ENCODE measurements at places on chromosomes 6 and 20.

DNA sequence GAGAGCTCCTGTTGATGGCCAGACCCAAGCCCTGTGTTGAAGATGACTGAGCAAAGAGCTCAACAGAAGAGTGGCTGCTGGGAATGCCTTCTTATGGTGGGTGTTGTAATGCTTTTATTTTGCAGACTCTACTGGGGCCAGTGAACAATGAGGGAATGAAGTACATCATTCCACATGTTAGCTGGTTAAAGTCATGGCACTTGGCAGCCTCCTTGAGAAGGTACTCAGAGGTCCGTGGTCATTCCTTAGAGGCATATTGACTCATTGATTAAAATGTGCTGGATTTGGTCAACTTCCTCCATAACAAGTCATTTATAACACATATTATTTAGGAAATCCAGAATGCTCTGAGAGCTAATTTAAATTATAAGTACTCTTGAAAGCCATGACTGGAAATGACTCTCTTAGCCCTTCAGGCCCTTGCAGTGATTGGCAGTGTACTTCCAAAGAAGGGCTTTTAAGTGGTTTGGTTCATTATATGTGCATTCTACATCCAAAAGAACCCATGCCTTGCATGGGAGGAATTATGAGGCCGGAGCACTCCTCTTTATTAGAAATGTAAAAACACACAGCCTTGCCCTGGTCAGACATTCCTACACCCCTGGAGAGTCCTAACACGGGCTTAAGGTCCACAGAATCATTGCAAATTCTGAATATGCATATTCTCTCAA, 976.9 kb downstream of the KIF16B start:
- DNase-seq, result no peak

GRCh38 chr20:62846166-62846890, 15.3 kb downstream of the TCFL5 start:
- peak; percentile 43 for DNase-seq

GRCh38 chr6:14221564-14222279, 104.2 kb downstream of the CD83 start:
- no peak for DNase-seq

GRCh38 chr6:157660414-157660813, 162.6 kb upstream of the SNX9 start:
- no peak for DNase-seq

DNA sequence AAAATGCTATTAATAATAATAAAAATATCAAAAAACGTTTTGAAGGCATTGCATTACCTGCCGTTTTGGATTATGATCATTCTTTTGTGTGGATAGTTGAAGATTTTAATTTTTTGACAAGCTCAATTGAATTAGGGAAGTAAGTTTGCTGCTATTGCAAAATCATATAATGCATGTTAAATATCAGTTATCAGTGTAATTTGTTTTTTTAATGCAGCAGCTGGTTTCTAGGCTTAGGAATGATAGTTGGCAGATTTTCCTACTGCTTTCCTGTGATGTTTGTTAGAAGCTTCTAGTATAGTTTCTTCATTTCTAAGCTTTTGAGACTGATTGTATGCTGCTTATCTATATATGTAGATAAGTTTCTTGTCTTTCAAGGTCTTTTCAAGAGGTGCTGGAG, 99.0 kb downstream of the JARID2 start:
- DNase-seq, result no peak

DNA sequence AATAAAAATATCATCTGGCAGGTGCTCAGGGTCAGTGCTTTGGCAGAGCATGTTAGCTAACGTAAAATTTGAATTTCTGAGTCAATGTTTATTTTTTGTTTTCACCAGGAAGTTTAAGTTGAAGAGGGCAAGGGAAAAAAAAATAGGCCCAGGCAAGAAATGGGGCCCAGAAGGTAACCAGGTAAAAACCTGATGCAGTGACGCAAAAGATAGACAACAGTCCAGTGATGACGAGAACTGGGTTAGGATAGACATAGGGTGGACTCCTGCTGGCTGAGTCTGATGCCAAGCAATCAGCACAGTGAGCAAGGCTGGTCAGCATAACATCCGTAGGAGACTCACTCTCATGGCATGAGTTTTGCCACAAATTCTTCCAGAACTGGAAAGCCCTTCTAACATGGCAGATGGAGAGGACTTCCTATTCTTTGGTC, 42.2 kb downstream of the ZHX3 start:
- DNase-seq, result no peak

DNA sequence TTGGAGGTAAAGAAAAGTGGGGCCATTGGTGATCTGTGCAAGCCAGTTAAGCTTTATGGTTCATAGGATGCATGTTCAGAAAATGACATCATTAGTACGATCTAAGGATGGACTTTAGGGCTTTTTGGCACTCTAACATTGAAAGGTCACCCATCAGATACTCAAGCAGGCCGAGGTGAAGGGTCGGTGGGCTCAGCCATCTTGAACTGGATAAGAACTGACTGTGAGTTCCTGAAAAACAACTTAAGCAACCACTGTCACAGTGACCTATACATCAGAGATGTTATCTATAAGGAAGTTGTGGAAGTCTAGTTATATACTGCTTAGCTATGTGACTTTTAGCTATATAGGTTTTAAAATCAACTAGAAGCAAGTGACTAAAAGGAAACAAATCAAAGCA, 13.0 kb upstream of the ITCH start:
- DNase-seq, result no peak

GRCh38 chr6:162907876-162908481, 180.2 kb downstream of the PACRG start:
- no peak for DNase-seq

- no peak for DNase-seq
These were observed 12.5 kb upstream of the HLA-DOA start for GRCh38 chr6:33021917-33022316.

GRCh38 chr6:53005663-53006250, 10.7 kb upstream of the GSTA4 start:
- DNase-seq, result no peak

- peak; percentile 60 for DNase-seq
These were observed 219.3 kb downstream of the ARHGAP18 start for GRCh38 chr6:129490521-129491255.

- no peak for DNase-seq
These were observed 44.1 kb downstream of the STK4 start for GRCh38 chr20:45010399-45010828.

DNA sequence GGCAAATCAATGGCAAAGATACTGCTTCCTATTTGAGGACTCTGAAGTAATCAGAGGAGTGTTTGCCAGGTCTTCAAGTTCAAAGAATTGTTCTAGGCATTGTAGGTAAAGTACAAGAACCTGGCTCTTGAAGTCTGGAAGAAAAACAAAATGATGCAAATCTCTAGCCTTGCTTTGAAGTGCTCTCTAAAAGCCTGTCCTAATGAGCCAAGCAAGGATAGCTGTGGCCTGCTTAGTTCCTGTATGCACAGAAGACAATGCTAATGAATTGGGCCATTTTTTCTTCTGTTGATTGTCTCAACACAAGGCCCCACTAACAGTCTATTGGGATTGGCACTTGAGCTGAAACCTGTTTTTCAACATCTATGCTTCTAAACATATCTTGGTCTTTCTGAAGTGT, 165.0 kb upstream of the POU3F2 start:
- no peak for DNase-seq

DNA sequence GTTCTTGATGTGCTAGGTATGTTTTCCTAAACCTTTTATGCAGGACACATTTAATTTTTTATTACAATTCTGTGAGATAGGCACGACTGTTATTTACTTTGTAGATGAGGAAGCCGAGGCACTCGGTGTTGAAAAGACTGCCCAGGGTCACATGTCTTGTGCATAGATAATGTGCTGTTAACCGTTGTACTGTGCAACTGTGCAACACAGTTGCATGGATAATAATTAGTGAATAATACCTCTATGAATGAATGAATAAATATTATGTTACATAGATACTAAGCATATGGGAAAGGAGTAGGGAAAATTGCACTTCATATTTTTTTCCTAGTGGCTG, 60.3 kb upstream of the DEK start:
- DNase-seq, result no peak

DNA sequence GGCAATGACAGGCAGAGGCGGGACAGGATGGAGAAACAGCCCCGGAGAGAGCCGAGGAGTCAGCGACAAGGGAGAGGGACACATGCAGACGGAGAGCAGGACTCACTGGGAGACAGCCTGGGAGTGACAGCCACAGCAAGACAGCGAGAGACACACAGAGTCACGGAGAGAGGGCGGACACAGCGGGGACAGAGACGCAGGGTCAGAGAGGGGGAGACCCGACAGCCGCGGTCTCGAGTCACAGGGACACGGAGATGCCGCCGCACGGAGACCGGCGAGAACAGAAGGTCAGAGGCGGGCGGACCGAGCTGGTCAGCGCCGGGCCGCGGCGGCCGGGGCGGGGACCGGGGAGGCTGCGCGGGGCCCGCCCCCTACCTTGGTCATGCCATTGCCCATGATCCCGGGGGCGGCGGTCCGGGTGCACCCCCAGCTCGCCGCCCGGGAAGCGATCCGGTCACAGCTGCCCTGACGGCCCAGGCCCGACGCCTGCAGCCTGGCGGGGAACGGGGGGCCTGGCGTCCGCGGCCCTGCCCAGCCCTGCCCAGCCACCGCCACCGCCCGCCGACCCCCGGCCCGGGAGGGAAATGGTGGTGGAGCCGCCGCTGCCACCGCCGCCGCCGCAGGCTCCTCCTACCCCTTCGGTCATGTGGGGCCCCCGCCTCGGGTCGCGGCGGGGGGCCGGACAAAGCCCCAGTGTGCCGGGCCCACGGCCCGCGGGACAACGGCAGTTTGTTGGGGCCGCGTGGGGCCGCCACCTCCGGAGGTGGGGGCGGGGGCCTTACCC, at the start of the genes DUSP15 and TTLL9:
TSS of gene DUSP15 (minus strand) at position 586 of the 784 bp plus-strand sequence. CDS start at position 396, 190 bp downstream.
TSS of gene TTLL9 (plus strand) at position 693 of the 784 bp plus-strand sequence. CDS start 493 bp downstream, outside the sequence.
- no peak for DNase-seq

- no peak for DNase-seq
These were observed 75.3 kb upstream of the RIPOR2 start for GRCh38 chr6:25010902-25011625.

- DNase-seq, result no peak
These were observed 113.2 kb upstream of the TENT5A start for GRCh38 chr6:81865712-81866111.

- no peak for DNase-seq
These were observed 16.1 kb downstream of the PLAGL2 start for GRCh38 chr20:32191422-32191821.

DNA sequence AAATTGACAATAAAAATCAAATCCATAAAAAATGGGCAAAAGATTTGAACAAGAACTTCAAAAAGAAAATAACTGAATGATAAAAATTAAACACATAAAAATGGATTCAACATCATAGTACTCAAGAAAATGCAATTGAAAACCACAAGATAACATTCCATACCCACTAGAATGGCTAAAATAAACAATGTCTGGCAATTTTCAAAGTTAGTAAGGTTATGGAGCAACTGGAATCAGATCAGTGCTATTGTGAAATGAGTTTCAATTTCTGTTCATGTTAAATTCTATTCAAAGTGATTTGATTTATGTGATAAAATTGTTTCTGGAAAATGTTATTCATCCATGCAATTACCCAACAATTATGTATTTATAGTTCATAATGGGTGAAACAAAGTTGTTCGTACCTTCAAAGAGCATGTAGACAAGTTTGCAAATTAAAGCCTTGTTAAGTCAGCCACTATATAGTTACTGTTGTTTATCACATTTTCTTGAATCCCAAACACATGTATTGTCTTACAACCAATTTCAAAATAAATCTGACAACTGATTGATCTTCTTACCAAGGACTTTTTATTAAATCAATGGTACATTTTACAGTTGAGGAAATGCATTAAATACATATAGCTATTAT, 151.5 kb upstream of the CENPW start:
- DNase-seq, result no peak

DNA sequence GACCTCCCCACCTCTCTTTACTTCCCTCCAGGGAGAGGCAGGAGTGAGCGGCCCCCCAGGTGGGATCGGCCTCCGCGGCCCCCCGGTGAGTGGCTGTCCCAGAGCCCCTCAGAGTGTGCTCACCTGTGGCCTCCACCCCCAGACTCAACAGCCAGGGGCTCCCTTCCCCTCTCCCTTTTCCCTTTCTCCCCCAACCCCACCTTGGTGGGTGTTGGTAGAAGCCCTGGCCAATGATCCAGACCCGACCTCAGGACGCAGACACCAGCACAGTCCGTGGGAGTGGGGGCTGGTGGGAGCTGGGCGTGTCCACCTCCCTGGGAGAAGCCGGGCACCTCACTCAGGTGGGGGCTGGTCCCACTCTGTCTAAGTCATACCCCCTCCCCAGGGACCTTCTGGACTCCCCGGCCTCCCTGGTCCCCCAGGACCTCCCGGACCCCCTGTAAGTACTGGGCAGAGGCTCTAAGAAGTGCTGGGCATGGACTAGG, 4.9 kb downstream of the COL9A3 start:
- no peak for DNase-seq

DNA sequence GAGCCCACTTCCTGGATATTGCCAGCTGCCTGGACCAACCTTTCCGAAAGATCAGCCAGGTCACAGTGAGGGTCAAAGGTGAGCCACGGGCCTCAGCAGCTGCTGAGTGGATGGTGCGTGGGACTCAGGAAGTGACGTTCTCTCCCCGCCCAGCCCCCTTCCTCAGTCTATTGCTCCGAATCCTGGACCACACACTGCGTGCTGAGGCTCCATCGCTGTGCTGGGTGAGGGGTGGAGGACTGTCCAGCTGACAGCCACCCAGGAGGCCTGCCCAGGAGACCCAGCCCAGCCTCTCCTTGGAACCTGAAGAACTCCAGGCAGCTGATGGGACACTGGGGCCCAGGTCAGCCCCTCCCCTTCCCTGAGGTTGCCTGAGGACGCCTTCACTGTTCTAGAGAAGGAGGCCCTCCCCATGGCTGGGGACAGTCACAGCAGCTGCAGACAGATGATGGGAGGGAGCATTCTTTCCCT, 94.4 kb upstream of the CD93 start:
- DNase-seq, result no peak

GRCh38 chr6:34103321-34103720, 42.6 kb downstream of the GRM4 start:
- no peak for DNase-seq

- no peak for DNase-seq
These were observed 377.3 kb upstream of the JAG1 start for GRCh38 chr20:11051136-11051535.

DNA sequence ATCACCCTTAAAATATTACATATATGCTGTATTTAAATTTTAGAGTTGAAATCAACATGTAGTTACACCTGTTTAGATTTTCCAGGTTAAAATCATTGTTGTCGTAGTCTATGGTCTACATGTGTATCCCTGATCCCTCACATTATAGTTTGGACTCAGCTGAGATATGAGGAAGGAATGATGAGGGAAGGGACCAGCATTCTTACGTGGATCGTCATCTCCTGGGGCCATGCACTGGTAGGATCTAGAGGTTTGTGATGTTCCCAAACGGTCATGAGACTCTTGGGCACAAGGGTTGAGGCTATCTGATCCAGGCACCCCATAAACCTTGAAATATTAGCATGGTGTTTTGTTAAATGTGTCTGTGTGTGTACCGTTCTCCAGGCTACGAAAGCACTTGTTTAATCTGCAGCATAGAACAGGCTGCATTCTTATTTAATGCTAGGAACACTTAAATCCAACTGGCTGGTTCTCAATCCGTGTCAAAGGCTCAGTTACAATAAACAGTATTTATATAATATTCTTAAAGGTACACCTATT, 55.4 kb downstream of the IPCEF1 start:
- DNase-seq, result no peak

Data from left hindlimb (tissue), 1 donor.